ENCODE measurements at places on chromosomes 1 and 21.

DNA sequence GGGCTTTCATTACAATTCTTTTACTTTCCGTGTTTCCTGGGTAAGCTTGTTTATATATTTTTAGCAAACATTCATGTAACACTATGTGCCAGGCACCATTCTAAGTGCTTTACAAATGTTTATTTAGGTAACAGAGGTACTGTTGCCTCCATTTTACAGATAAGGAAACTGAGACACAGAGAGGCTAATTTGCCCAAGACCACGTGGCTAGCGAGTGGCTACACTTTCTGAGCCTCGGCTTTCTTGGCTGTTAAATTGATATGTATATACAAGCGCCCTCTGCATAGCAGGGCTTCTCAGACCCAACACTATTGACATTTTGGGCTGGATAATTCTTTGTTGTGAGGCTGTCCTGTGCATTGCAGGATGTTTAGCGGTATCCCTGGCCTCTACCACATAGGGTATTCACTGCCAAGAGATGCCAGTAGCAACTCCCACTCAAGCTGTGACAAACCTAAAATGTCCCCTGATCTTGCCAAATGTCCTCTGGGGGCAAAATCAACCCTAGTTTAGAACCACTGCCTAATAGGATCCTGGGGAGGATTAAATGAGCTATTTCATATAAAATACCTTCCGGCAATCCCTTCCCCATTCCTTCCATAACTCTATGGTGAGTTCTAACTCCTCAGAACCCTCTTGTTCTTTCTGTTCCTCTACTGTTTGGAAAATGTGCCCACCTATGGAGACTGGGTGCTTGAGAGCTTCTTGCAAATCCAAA, 17.2 kb upstream of the ID3 start:
- DNase-seq, result no peak

GRCh38 chr1:116026631-116027030, 50.3 kb downstream of the SLC22A15 start:
- no peak for DNase-seq

GRCh38 chr1:70542030-70542429, 131.0 kb downstream of the CTH start:
- no peak for DNase-seq

DNA sequence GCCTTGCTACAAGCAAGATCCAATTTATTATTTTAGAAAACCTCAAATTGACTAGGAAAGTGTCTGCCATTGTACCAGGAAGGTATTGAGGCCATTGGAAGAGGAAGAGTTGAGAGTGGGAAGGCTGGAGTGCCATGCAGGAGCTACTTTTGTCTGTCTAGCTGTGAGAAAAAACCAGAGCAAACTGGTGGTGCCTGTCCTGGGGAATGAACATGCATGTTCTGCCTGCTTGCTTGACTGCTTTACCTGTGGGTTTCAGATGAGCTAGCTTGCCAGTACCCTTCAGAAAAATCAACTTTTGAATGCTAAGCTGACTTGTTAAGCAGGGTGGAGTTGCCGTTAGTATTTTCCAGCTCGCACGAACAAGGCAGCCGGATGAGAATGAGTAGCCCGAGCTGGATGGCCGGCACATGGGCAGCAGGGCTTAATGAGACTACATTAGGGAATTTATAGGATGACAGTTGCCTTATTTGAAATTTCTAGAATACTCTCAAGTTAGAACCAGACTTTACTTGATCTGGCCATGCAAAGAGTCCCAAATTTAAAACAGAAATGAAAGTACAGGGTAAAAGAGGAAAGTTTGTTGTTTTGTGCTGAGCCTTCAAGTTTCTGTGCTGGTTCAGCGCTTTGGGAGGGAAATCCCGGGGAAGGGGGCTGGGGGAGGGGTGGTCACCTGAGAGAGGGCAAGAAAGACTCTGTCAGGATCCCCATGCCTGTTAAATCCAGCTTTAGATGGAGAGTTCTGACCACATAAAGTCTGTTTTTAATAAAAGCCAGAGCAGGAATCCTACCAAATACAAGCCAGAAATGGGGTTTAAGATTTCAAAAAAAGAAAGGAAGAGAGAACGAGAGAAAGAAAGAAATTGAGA, 29.6 kb upstream of the C1orf105 start:
- DNase-seq, result no peak

DNA sequence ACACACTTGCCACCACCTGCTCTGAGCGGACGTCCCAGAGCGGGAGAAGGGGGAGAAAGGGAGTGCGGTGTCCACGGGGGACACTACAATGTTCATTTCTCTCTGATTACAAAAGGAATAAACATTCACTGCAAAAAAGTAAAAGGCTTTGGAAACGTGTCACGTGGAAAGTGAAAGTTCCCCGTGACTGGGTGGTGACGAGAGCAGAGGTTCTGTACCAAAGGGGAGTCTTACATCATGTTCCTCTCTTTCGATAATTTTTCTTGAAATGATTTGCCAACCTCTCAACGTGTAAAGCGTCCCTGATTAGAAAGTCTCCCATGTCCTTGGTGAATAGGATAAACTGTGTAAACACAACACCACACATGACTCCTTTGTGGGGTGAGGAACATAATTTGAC, 22.0 kb upstream of the PRDM15 start:
- DNase-seq, result peak; percentile 65

DNA sequence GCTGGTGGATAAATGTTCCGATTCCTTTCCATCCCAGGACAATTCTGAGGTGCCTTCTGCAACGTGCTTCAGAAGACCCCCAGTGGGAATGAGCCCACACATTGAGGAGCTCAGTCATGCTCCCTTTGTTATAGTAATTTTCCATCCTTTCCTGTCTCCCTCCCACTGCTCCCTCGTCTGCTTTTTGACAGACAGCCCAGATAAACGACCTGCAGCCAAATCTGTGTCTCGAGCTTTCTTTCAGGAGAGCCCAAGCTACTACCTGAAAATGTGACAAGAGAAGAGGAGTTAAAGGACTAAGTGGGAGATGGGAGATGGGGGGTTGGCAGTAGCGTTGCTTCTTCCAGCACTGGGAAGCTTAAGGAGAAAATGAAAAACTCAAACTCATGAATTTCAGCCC, 65.9 kb upstream of the LRRN2 start:
- DNase-seq, result no peak

DNA sequence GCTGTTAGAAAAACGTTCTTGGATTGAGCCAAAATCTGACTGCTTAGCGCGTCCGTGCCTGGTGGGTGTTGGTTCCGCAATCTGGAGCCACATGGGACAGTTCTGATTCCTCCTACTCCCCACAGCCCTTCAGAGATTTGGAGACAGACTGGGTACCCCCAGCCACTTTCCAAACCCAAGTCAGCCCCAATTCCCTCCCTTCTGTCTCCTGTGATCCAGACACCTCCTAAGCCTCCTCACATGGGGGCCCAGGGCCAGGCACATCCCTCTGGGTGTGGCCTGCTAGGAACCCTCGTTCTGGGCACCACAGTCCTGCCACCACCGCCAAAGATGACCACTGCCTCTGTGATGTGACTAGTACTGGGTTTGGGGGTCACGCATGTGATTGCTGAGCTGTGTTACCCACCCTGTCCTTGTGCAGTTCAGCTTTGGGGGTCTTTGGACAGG, 4.8 kb downstream of the PLA2G5 start:
- DNase-seq, result no peak

DNA sequence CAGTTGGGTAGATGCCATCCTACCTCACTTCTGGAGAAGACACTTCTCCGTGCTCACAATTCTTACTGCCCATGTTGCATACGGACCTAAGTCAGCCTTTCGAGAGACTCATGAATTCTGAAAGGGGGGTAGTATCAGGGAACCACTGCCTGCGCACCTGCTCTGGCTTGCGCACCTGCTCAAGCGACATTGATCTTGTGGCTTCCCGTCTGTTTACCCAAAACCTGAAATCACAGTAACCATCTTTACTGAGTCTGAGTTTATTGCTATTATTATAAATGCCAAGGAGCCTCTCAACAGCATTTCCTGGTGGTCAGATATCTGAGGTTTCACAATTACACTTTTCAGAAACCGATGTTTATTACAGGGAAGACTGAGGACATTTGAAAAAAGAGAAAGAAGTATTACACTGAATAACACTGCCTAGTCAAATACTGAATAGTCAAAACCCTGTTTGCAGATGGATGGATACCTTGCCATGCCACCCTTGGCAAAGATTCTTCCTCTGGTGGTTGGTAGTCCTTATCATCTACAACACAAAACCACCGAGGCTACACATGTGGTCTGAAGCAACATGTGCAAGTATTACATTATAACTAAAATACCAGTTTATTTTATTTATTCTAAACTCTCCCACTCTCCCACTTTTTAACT, 208.7 kb downstream of the SIPA1L2 start:
- DNase-seq, result no peak

- no peak for DNase-seq
Measured at GRCh38 chr1:3999941-4000735, 100.1 kb upstream of the C1orf174 start.

DNA sequence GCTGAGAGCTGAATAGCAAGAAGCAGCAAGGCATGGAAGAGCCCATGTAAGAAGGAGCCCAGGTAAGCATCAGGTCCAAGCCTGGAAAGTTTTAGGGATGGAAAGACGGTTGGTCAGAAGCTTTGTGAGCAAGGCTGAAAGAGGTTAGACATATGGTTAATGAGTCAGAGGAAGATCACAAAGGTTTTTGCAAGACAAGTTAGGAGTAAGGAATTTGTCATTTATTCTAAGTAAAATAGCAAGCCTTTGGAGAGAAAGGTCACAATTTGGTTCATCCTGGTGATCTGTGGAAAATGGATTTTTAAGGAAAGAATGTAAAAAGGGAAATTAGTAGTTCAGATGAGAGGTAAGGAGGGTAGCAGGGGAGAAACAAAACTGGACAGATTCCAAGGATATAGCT, 106.7 kb downstream of the DPYD start:
- DNase-seq, result no peak

DNA sequence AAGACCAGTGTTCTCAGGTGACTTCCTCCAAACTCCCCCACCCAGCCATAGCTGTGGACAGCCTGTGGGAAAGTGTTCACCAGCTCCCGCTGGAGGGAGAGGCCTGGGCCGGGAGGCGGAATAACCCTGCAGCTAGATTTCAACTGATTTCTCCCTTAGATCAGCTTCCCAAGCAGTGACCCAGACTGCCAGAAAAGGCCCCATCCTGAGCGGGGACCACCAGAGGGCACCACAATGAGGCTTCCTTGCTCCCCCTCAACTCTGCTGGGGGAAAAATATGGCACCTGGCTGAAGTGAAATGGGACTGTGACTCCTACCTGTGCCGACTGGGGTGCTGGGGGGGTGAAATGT, 50.8 kb downstream of the RHBG start:
- no peak for DNase-seq

Measured in suppressor macrophage (primary cell).